ENCODE measurements at places on chromosomes 11 and 22. TPM values are rescaled to one million over a fixed set of nuclear protein-coding genes. Genes with fewer than 3 reads are reported as not detected.

The NEAT1 gene
- total RNA-seq: 202 TPM

The CCDC87 gene
- total RNA-seq: 0.34 TPM

The DGCR6 gene
- total RNA-seq: 1.3 TPM

The POTEH gene
- total RNA-seq: not detected

The GNG3 gene
- total RNA-seq: 0.46 TPM

- no peak overlapping the region for H3K27ac ChIP-seq
- no peak overlapping the region for H3K4me3 ChIP-seq
- DNase-seq: no peak
- H3K27me3 ChIP-seq: no peaks in the 10 kb centered on the region
- H3K4me1 ChIP-seq: no peaks in the 10 kb centered on the region
- peaks cover 41% of the 10 kb centered on the region for H3K36me3 ChIP-seq
Observed at GRCh38 chr11:216081-216974, 8.8 kb downstream of the RIC8A start.

DNA sequence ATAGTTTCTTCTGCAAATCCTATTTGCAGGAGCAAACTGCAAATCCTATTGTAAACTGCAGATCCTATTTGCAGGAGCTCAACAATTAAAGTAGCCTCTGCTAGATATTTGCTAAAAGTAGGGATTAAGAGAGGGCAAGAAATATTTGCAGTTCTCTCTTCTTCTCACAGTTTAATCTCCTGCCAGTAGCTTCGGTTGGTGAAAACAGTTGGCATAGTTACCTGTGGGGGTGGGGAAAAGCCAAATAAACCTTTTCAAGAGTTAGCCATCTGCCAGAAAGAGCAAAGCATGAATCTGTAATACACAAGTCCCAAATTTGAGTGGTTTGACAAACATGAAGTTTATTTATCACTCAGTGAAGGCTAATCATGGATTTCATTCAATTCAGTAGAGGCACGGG, 942.5 kb downstream of the JRKL start:
- no peaks in the 10 kb centered on the region for H3K36me3 ChIP-seq
- H3K4me3 ChIP-seq: no peak overlapping the region
- DNase-seq: no peak
- H3K27ac ChIP-seq: no peak overlapping the region

GRCh38 chr11:77669848-77670511, 32.4 kb upstream of the CLNS1A start:
- H3K4me1 ChIP-seq: peaks cover 25% of the 10 kb centered on the region
- no peak overlapping the region for H3K4me3 ChIP-seq
- DNase-seq: peak; percentile 63
- H3K27me3 ChIP-seq: no peaks in the 10 kb centered on the region
- H3K36me3 ChIP-seq: peaks cover 26% of the 10 kb centered on the region

GRCh38 chr11:81449588-81450156, 1284.0 kb downstream of the FAM181B start:
- no peaks in the 10 kb centered on the region for H3K36me3 ChIP-seq
- H3K27ac ChIP-seq: no peak overlapping the region
- H3K4me1 ChIP-seq: no peaks in the 10 kb centered on the region

- peak; percentile 80 for DNase-seq
- H3K4me1 ChIP-seq: peaks cover 13% of the 10 kb centered on the region
- H3K27me3 ChIP-seq: no peaks in the 10 kb centered on the region
- no peak overlapping the region for H3K4me3 ChIP-seq
- no peaks in the 10 kb centered on the region for H3K36me3 ChIP-seq
- H3K27ac ChIP-seq: peak overlapping the region; percentile 15
Observed at GRCh38 chr22:38135133-38135706, 24.7 kb upstream of the BAIAP2L2 start.

GRCh38 chr22:36352803-36353507, 34.8 kb downstream of the MYH9 start:
- peaks cover 89% of the 10 kb centered on the region for H3K4me1 ChIP-seq
- H3K36me3 ChIP-seq: peaks cover 10% of the 10 kb centered on the region
- peak; percentile 88 for DNase-seq
- no peaks in the 10 kb centered on the region for H3K27me3 ChIP-seq
- H3K27ac ChIP-seq: peak overlapping the region; percentile 85
- peak overlapping the region; percentile 4 for H3K4me3 ChIP-seq

DNA sequence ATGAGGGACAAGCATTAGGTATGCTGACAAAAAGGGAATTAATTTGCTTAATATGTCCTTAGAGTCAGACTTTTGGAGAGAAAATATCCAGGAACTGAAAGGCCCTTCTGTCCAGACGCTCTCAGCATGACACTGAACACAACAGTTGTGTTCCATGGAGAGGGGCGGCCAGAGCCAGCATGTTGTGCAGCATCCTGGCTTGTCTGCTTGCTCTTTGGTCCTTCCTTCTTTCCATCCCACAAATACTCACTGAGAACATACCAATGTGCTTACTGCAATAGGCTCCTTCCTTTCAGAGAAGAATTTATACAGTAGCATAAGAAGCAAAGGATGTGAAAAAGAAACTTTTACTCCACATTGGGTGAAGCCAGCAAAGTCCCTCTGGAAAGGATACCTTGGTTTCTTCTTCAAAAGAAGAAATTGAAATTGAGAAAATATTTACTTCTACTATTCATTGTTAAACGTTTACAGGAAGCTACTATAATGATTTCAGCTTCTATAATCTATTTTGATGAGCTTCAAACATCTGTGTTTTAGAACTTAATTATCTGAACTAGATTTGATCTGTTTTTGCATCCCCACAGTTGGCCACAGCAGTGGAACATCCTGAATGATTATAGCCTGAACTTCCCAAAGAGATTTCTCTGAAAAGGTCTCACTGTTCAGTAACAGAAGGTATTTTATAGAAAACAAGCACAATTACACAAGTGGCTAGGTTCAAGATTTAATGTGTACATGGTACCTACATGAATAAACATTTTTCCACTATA, 304.1 kb upstream of the PITPNB start:
- H3K36me3 ChIP-seq: no peaks in the 10 kb centered on the region
- no peak overlapping the region for H3K27ac ChIP-seq
- H3K4me3 ChIP-seq: no peak overlapping the region
- H3K4me1 ChIP-seq: peaks cover 3% of the 10 kb centered on the region
- no peaks in the 10 kb centered on the region for H3K27me3 ChIP-seq

GRCh38 chr11:85627332-85627997, at the start of gene DLG2:
TSS of gene DLG2 (minus strand) at chr11:85627344.
- H3K27ac ChIP-seq: peak within 1 kb of the TSS; percentile 75
- DNase-seq: peak; percentile 18
- no peaks in the 10 kb centered on the region for H3K36me3 ChIP-seq
- H3K4me3 ChIP-seq: peak within 1 kb of the TSS; percentile 99
- H3K27me3 ChIP-seq: no peaks in the 10 kb centered on the region

DNA sequence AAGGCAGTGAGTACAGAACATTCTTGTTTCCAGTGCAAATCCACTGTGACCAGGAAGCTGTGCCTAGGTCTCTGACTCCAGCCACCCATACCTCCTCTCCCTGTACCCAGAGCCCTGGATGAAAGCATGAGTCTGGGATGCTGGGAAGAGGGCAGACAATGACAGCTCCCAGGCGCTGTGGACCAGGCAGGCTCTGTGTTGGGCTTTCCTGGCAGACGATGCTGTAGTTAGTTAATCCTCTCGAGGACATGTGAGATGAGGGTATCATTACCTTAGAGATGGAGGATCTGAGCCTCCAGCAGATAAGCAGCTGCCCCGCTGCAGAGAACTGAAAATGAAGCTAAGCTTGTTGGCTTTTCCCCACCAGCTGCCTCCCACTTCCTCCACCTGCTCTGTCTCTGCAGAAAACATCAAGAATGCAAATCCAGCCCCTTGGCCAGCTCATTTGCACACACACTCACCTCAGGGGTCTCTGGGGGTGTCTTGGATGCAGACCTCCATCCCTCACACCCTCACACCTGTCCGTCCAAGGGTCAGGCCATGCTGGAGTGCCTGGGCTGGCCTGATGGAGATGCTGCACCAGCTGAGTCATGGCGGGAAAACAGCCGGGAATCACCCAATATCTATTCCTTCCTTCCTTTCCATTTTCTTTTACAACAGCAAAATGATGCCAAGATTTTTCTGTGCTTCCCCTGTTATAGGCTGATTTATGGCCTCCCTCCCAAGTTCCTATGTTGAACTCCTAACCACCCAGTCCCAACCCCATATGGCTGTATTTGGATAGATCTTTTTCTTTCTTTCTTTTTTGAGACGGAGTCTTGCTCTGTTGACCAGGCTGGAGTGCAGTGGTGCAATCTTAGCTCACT, 94.9 kb upstream of the SEPTIN5 start:
- H3K4me1 ChIP-seq: no peaks in the 10 kb centered on the region
- peaks cover 10% of the 10 kb centered on the region for H3K27me3 ChIP-seq
- no peak for DNase-seq
- H3K4me3 ChIP-seq: no peak overlapping the region
- no peaks in the 10 kb centered on the region for H3K36me3 ChIP-seq

DNA sequence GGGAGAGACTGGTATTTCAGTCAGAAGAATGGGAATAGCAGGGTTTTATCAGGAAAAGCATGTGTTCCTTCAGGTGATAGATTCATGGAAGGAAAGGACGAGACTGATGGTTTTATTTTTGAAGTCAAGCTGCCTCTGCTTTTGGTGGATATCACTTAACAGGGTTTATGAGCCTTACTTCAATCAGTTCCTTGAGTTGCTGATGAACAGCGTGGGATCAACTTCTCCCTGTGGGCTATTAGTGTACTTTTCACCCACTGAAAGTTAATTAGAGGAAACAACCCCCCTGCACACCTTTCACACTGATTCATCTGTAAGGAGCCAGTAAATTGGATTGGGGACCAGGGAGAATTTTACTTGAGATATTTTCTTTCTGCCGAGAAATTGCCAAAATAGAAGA, 479.0 kb downstream of the NELL1 start:
- H3K27me3 ChIP-seq: no peaks in the 10 kb centered on the region
- no peak for DNase-seq
- no peaks in the 10 kb centered on the region for H3K4me1 ChIP-seq
- no peak overlapping the region for H3K27ac ChIP-seq
- H3K4me3 ChIP-seq: no peak overlapping the region

- H3K4me3 ChIP-seq: no peak overlapping the region
- no peaks in the 10 kb centered on the region for H3K36me3 ChIP-seq
- H3K27me3 ChIP-seq: peaks cover 13% of the 10 kb centered on the region
- H3K27ac ChIP-seq: no peak overlapping the region
Observed at GRCh38 chr11:111417011-111417765, 38.1 kb upstream of the POU2AF1 start.

DNA sequence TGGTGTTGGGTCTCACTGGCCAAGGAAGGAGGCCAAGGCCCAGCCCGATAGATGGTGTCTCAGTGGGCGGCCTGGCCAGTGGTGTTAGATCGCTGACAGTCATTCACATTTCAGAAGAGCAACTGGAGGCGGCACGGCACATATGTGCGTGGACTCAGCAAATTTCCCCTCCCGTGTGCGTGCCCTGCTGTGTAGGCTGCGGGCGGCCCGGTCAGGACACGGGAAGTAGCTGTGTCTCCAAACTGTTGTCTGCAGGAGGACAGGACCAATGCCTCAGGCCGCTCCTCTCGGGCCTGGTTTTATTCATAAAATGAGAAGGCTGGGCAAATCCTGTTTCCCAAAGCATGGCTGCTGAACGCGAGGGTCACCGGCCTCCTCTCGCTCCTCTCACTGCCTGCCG, 711.7 kb downstream of the BRD1 start:
- H3K27ac ChIP-seq: no peak overlapping the region
- DNase-seq: no peak
- no peaks in the 10 kb centered on the region for H3K36me3 ChIP-seq

GRCh38 chr22:46031557-46031956, 54.6 kb upstream of the WNT7B start:
- H3K4me3 ChIP-seq: no peak overlapping the region
- no peak for DNase-seq
- no peaks in the 10 kb centered on the region for H3K36me3 ChIP-seq
- H3K27me3 ChIP-seq: no peaks in the 10 kb centered on the region

DNA sequence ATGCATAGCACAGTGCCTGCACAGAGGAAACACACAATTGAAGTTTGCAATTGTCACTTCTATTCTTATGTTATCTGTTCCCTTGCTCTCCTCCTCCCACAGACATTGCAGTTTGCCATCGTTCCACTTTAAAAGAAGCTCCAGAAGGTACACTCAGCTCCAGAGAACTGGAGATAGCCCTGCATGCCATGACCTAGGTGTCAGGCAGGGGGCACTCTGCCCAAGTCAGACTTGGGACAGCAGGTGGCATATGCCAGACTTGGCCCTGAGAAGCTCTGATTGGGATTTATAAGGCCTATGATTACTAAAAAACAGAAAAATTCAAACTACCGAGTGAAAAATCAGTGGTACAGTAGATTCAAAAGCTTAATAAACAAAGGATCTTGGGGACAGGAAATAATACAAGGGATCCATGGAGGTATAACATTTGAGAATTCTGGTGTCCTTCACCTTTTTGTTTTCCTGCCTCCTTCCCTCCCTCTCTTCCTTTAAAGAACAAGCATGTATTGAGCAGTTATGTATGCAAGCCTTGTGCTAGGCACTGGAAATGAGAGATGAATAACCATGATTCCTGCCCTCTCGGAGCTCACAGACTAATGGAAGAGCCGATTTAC, 40.0 kb downstream of the TENM4 start:
- H3K36me3 ChIP-seq: no peaks in the 10 kb centered on the region
- no peak overlapping the region for H3K4me3 ChIP-seq
- H3K27ac ChIP-seq: no peak overlapping the region
- H3K27me3 ChIP-seq: no peaks in the 10 kb centered on the region

- H3K27ac ChIP-seq: no peak overlapping the region
- no peaks in the 10 kb centered on the region for H3K36me3 ChIP-seq
- no peaks in the 10 kb centered on the region for H3K4me1 ChIP-seq
- H3K27me3 ChIP-seq: no peaks in the 10 kb centered on the region
- no peak overlapping the region for H3K4me3 ChIP-seq
Observed at GRCh38 chr11:105960252-105961245, 61.5 kb downstream of the MSANTD4 start.

DNA sequence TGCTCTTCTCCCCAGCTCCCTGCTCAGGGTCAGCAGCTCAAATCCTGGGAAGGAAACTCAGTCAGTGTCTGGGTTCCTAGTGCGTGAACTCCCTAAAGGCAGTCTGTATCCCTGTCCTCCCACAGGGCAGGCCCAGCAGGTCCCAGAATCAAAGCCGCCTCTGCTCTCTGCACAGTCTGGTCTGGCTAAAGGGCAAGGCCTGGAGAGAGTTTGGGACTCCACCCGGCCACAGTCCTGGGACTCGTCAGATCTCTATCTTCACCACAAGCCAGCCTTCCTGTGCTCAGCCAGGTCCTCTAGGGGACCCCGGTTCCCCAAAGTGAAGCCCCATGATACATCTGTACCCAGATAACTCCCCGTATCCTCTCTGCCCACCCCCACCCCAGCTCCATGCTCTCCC, 56.2 kb upstream of the CSNK2A3 start:
- H3K27me3 ChIP-seq: peaks cover 38% of the 10 kb centered on the region
- H3K27ac ChIP-seq: no peak overlapping the region
- peaks cover 6% of the 10 kb centered on the region for H3K4me1 ChIP-seq

DNA sequence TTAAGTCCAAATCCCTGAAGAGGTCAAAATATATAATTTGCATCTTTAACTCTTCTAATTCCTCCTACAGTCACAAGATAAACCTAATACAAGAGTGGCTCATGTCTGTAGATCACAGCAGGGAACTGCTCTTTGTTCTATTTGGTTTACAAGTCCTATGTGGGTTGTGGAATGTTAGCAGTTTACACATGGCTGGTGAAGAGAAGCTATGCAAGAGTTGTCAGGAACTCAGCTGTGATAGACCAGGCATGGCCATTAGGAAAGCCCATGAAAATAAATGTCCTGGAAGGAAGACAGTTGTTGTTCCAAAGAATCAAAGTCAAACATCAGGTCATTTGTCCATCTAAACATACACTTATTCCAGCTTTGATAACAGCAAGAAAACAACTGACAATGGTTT, 312.4 kb upstream of the PITPNB start:
- peak; percentile 80 for DNase-seq
- peaks cover 15% of the 10 kb centered on the region for H3K4me1 ChIP-seq
- no peaks in the 10 kb centered on the region for H3K27me3 ChIP-seq
- no peak overlapping the region for H3K4me3 ChIP-seq

GRCh38 chr11:28673691-28674432, 565.7 kb downstream of the METTL15 start:
- no peaks in the 10 kb centered on the region for H3K4me1 ChIP-seq
- no peaks in the 10 kb centered on the region for H3K36me3 ChIP-seq
- H3K4me3 ChIP-seq: no peak overlapping the region
- DNase-seq: peak; percentile 29
